ENCODE measurements at places on chromosomes 3 and 15. TPM values are rescaled to one million over a fixed set of nuclear protein-coding genes. Genes with fewer than 3 reads are reported as not detected.

Gene LRRC2
- 1.7 TPM for polyA plus RNA-seq

Gene LOXL1
- polyA plus RNA-seq = 64.1 TPM

Gene PAK6
- 4.5 TPM for polyA plus RNA-seq

Gene GP9
- polyA plus RNA-seq = 1.4 TPM

Gene FAIM
- 30.6 TPM for polyA plus RNA-seq

Gene KBTBD13
- polyA plus RNA-seq = 0.12 TPM

Gene DLL4
- 8.4 TPM for polyA plus RNA-seq

Gene MELTF
- 3.2 TPM for polyA plus RNA-seq

Gene DUOX2
- polyA plus RNA-seq = 0.11 TPM

Gene TMEM44
- 19.0 TPM for polyA plus RNA-seq

- no peak for DNase-seq
Measured at GRCh38 chr3:13483988-13484695, 4.0 kb downstream of the HDAC11 start.

DNA sequence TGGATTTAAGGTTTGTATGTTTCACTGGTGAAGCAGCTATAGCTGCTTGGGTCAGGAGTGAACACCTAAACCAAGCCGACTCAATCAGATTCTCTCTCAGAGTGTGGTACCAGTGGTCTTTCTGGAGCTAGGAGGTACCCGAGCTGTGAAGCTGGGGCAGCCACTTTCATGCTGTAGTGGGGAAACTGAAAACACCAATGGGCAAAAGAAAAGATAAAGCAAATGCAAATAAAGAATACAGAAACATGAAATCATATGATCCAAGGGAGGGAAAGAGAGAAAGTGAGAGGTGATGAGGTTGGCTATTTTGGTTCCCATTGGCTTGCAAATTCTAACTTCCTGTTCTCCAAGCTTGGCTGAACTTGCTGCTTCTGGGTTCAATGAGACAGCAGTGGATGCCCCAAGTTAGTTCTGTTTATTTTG, 212.3 kb upstream of the CFAP20DC start:
- DNase-seq = no peak

- no peak for DNase-seq
Measured at GRCh38 chr3:62493109-62493801, 119.9 kb upstream of the FEZF2 start.

- DNase-seq = no peak
Measured at GRCh38 chr15:79953951-79954444, 17.0 kb downstream of the BCL2A1 start.

DNA sequence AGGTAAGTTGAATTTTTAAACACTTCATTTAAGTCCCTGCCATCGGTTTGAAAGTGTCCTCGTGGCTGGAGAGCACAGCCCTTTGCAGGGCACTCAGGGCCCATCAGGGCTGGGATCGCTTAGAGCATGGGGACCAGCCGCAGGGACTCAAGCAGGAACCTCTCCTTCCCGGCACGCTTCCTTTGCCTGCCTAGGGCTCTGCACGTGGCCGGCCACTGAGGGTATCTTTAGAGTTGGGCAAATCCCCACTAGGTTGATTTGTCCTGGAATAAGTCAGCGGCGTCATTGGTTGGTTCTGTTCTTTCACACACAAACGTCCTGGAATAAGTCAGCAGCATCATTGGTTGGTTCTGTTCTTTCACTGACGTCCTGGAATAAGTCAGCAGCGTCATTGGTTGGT, 131.6 kb downstream of the OCA2 start:
- DNase-seq = no peak

- no peak for DNase-seq
Measured at GRCh38 chr15:87599616-87600015, 656.9 kb downstream of the NTRK3 start.

- no peak for DNase-seq
Measured at GRCh38 chr15:63463036-63463435, 41.4 kb upstream of the USP3 start.

DNA sequence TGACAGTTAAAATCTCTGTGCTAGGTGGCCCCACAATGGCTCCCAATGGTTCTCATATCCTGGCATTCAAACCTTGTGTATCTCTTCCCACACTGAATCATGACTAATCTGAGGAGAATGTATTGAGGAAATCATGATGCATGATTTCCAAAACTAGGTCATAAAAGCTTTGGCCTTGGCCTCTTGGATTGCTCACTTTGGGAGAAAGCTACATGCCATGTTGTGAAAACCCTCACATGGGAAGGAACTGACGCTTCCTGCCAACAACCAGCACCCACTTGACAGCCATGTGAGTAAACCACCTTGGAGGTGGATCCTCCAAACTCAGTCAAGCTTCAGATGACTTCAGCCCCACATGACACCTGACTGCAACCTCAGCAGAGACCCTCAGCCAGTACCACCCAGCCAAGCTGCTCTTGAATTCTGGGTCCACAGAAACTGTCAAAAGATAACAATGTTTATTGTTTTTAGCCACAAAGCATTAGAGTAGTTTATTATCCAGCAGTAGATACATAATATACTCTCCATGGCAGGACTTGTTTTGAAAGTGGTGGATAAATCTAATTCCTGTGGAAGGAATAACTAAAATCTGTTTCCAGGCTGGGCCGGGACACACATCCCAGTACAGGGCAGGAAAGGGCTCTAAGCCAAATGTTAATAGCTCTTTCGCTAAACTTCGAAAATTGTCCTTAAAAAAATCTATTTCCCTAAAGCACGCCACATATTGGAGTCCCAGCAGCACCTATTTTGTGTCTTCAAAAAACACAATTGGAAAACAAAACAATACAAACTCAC, 1.0 kb upstream of the ZNF620 start:
- DNase-seq = no peak

DNA sequence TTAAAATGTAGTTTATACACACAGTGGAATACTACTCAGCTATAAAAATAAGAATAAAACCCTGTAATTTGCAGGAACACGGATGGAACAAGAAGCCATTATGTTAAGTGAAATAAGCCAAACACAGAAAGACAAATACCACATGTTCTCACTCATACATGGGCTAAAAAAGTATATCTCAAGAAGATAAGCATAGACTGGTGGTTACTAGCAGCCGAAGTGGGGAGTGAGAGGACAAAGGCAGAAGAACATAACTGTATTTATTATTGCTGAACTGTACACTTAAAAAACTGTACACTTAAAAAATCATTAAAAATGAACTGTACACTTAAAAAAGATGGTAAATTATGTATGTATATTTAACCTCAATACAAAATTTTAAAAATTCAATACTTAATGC, 11.0 kb downstream of the UBE3A start:
- DNase-seq = no peak

- DNase-seq = no peak
Measured at GRCh38 chr3:76684946-76685345, 355.0 kb upstream of the ROBO2 start.

DNA sequence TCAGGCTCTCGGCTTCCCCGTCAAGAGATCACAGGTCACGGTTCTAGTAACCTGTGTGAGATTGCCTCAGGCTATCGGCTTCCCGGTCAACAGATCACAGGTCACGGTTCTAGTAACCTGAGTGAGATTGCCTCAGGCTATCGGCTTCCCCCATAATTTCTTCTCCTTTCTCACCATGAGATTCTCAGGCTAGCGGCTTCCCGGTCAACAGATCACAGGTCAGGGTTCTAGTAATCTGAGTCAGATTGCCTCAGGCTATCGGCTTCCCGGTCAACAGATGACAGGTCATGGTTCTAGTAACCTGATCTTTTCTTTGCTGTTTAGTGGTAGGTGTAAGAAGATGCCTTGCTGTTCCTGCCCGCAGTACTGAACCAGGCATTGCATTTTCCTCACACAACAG, 418.2 kb upstream of the ZNF717 start:
- no peak for DNase-seq

GRCh38 chr3:167830007-167830406, 94.5 kb downstream of the SERPINI1 start:
- DNase-seq = no peak

GRCh38 chr3:14256561-14257342, 78.1 kb downstream of the LSM3 start:
- DNase-seq = no peak

GRCh38 chr3:160739079-160739478, 17.0 kb upstream of the PPM1L start:
- DNase-seq = no peak

- no peak for DNase-seq
Measured at GRCh38 chr3:73449774-73450173, 175.0 kb downstream of the PDZRN3 start.

DNA sequence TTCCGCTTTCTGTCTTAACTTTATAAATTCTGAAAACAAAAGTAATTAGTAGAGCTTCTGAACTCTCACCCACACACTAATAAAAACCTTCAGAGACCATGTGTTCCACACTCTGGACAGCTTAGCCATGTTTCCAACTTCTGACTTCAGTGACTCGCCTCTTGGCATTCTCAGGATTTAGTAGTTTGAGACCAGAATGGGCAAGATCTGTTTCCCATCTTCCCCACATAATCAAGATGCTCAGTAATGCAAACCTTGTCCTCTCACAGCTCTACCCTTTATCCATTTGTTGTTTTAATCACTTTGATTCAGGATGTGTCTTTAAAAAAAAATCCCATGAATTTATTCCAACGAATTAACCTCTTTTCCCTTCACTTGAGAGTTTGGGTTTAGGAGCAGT, 166.6 kb upstream of the SLC24A5 start:
- DNase-seq = no peak

DNA sequence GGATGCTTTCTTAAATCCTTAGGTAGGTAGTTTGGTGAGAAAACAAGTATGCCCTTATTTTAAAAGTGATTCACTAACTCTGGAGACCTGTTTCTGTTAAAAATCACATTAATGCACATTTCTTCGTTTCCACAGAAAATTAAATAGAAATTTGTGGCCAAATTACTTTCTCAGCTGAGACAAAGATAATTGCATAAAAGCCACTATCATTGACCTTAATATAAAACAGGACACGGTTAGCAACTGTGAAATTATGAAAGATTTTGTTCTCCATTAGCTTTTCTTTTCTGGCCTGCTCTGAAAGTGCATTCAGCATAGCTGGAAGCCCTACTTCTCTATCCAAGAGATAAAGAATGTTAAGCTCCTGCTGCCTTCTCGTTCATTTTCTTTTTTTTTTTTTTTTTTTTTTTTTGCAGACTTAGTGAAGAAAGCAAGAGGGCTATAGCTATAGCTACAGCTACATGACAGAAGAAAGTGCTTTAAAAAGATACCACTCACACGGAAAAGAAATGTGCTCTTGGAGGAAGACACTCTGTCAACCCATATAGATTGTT, 576.9 kb downstream of the OTOL1 start:
- no peak for DNase-seq

- no peak for DNase-seq
Measured at GRCh38 chr3:174776123-174776522, 83.0 kb upstream of the NAALADL2 start.

GRCh38 chr15:65971741-65971995, 102.4 kb downstream of the RAB11A start:
- DNase-seq = no peak

DNA sequence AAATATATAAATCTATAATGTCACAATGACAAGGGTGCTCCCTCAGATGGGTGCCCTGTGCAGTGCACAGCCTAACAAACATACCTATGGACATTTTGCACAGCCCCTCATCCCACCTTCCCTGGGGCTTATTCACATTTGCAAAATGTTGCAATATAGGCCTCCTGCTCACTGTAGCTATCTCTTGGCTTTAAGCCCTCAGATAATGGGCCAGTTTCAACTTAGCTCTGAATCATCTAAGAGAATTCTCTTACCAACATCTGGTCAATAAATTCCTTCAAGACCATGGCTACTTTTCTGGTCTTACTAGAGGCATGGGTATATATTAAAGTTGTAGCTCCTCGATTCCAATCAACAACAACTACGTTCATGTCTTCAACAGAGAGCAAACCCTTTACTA, 17.9 kb downstream of the LIPH start:
- DNase-seq = no peak

- no peak for DNase-seq
Measured at GRCh38 chr3:9781551-9781950, 10.7 kb downstream of the TADA3 start.

GRCh38 chr3:193910886-193911738, 224.8 kb upstream of the HES1 start:
- DNase-seq = no peak

DNA sequence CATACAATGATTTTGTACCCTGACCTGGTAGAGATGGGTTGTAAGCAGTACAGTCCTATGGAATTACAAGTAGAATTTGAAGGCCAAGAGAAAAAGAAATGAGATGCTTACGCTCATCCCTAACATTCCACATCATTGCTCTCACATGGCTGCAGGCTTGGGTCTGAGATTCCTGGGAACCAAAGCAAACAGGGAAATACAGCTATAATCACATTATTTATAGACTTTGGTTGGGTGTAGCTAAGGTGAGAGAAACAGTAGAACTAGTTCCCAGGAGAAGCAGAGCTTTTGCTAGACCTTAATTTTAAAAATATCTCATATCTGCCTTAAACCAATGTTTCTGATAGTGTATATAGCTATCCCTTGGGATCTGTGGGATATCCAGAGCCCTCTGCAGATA, 51.4 kb downstream of the SLCO3A1 start:
- DNase-seq = no peak

DNA sequence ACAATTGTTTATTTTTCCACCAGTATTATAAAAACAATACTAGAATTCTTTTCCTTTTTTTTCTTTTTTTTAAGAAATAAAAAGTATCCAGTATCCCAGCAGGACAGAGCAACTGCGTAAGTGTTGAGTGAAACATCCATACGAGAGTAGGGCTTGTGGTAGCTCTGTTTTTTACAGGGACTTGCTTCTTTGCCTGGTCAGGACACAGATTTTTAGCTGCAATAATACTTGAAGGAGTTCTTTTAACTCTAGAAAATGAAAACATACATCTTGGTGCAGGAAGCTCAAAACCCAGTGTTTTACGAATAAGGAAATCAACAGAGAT, 297.7 kb upstream of the NR2E3 start:
- DNase-seq = no peak

All from renal cortex interstitium (tissue), 15 donors.